ENCODE measurements at places on chromosomes 16 and 17. TPM values are rescaled to one million over a fixed set of nuclear protein-coding genes. Genes with fewer than 3 reads are reported as not detected.

Gene TMC5
- total RNA-seq: not detected

Gene PLD6
- total RNA-seq: 9.5 TPM

Gene NOS2
- 0.41 TPM for total RNA-seq

Gene PRSS21
- total RNA-seq: not detected

Gene SLC5A2
- total RNA-seq: 0.49 TPM

Gene TBC1D3
- not detected for total RNA-seq

Gene KRT32
- total RNA-seq: not detected

Gene ZG16B
- total RNA-seq: not detected

Gene CYTH1
- total RNA-seq: 36.9 TPM

Gene HOXB5
- total RNA-seq: 1.9 TPM

Gene MPRIP
- total RNA-seq: 59.6 TPM

Gene UMOD
- total RNA-seq: not detected

Gene GP1BA
- not detected for total RNA-seq

Gene KRT24
- 2.5 TPM for total RNA-seq

Gene MYADML2
- not detected for total RNA-seq

Gene ITGAL
- 1.9 TPM for total RNA-seq

Gene ATP2A3
- 4.4 TPM for total RNA-seq

Gene SOST
- not detected for total RNA-seq

Gene GLIS2
- total RNA-seq: 5.4 TPM

Gene AIPL1
- not detected for total RNA-seq

Gene TUBB3
- 32.1 TPM for total RNA-seq

Gene SMTNL2
- 0.33 TPM for total RNA-seq

Gene RECQL5
- total RNA-seq: 11.5 TPM

Gene PKMYT1
- not detected for total RNA-seq

Gene CPSF4L
- not detected for total RNA-seq

Gene SOX8
- total RNA-seq: 2.9 TPM

Gene CCDC78
- not detected for total RNA-seq

Gene COQ9
- 74.5 TPM for total RNA-seq

Gene SCPEP1
- total RNA-seq: 141 TPM

Gene CALB2
- total RNA-seq: 5.2 TPM

Gene MT1F
- 3.0 TPM for total RNA-seq

Gene ZSWIM7
- 22.5 TPM for total RNA-seq

Gene PYDC1
- total RNA-seq: not detected

Gene USP36
- 46.3 TPM for total RNA-seq

Gene TEKT1
- not detected for total RNA-seq

Gene HASPIN
- 0.83 TPM for total RNA-seq

Gene TBC1D28
- not detected for total RNA-seq

Gene SLC35G6
- total RNA-seq: not detected

Gene XYLT1
- total RNA-seq: 31.1 TPM

Gene PRAC1
- total RNA-seq: 13.5 TPM

Gene NFATC2IP
- 23.9 TPM for total RNA-seq

Gene ABCA3
- 6.4 TPM for total RNA-seq

Gene SOX15
- 2.5 TPM for total RNA-seq

Gene KRTAP1-1
- total RNA-seq: not detected

Gene SAMD14
- total RNA-seq: 2.5 TPM

Gene CDRT15
- not detected for total RNA-seq

Gene KRT31
- total RNA-seq: not detected

Gene TBC1D3H
- total RNA-seq: not detected

Gene ACSM2A
- not detected for total RNA-seq

Gene CACNG5
- total RNA-seq: 1.1 TPM

Gene KDM6B
- 11.6 TPM for total RNA-seq

Gene GALR2
- 10.0 TPM for total RNA-seq

Gene TSPAN10
- total RNA-seq: 1.7 TPM

Gene OTOP3
- not detected for total RNA-seq

Gene ANKRD40CL
- not detected for total RNA-seq

Gene VAC14
- 36.0 TPM for total RNA-seq

Gene C16orf95
- total RNA-seq: not detected

Gene CTRB1
- total RNA-seq: not detected
